ENCODE measurements at places on chromosomes 7 and 10.

DNA sequence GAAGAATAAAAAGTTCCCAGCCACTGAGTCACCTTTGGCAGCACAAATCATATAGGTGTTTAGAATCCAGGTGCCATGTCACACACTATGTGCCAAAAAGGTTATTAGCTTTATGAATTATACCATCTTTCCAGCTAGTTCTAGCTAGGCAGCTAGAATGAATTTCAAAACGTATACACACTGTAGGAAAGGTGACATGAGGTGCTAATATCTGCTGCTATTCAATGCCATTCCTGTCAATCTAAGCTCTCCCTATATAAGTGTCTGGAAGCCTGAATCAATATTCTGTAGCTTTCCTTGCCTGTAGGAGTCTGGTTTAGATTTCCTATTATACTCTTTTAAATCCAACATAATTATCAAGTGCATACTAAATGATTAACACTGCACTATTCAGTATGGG lies 868.6 kb downstream of the GATA3 start:
- no peak for DNase-seq

DNA sequence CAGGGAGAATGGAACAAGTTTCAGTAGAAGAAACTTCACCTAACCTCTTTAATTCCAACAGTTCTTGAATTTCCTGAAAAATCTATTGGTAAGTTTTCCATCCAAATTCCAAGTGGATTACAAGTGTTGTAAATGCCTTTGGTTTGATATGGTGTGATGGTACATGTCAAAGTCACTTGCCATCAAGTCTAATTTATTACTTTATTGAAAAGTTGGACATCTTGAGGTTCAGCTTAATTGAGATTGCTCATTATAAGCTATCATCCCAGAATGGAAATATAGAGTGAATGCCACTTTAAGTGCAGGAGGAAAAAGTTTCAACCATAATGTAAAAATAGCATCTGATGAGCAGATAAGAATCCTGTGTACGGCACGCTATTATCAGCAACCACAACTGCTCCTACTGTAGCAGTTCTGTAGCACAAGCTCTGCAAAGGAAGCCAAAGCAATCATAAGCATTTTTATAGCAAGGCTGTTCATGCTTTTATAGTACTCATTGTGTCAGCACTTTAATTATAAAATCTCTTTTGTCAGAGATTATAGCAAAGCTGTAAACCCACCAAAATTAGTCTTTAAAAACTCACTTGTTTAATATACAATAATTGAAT lies 991.8 kb upstream of the PHF14 start:
- no peak for DNase-seq

DNA sequence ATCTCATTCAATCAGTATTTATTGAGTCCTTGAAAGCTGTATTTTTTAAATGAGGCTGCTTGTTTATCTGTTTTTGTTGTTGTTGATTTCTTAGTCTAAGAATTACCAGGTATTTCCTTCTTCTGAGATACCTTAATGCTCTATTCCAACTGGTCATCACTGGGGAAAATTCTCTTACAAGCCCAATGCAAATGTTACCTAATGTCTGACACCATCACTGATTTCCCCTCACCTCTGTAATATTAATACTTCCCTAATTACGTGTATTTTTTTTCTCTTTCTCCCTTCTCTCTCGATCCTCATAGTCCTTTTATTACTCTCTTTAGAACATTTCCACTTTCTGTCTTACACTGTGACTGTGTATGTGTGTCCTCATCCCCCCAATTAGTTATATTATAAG lies 13.9 kb downstream of the HDAC9 start:
- DNase-seq, result no peak

GRCh38 chr10:1425879-1426278 lies 311.4 kb downstream of the ADARB2 start:
- no peak for DNase-seq

DNA sequence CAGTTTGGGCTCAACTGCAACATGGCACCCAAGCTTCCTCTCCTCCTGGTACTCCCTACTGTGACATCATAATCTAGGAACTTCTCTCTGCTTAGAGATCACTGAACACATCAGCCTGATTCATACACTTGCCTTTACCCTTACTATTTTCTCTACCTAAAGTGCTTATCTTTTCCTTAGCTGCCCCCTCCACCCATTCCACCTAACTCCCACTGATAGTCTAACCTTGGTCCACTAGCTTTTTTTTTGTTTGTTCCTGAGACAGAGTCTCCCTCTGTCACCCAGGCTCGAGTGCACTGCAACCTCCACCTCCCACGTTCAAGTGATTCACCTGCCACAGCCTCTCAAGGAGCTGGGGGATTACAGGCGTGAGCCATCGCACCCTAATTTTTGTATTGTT lies 15.9 kb downstream of the CUL2 start:
- DNase-seq, result no peak

- DNase-seq, result no peak
These were observed 11.3 kb upstream of the CTBP2 start for GRCh38 chr10:125171402-125172306.

GRCh38 chr7:95871075-95871848 lies 98.9 kb downstream of the DYNC1I1 start:
- DNase-seq, result no peak

DNA sequence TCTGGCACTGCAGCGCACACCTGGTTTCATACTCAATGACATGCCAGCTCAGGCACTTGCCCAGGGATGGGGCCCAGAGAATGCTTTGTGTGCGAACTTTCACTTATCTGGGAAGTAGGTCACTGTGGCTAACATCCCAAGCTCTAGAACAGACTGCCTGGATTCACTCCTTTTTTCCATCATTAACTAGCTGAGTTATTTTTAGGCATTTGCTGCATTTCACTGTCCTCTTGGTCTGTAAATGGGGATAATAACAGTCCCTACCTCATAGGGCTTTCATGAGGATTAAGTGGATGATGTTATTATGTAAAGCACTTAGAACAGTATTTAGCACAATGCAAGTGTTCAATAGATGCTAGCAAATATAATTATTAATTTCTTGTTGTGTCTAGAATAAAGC lies 98.7 kb upstream of the DOCK1 start:
- no peak for DNase-seq

GRCh38 chr7:134513169-134513752 lies 14.1 kb upstream of the AKR1B10 start:
- no peak for DNase-seq

GRCh38 chr10:7329219-7329618 lies 81.6 kb downstream of the SFMBT2 start:
- no peak for DNase-seq

DNA sequence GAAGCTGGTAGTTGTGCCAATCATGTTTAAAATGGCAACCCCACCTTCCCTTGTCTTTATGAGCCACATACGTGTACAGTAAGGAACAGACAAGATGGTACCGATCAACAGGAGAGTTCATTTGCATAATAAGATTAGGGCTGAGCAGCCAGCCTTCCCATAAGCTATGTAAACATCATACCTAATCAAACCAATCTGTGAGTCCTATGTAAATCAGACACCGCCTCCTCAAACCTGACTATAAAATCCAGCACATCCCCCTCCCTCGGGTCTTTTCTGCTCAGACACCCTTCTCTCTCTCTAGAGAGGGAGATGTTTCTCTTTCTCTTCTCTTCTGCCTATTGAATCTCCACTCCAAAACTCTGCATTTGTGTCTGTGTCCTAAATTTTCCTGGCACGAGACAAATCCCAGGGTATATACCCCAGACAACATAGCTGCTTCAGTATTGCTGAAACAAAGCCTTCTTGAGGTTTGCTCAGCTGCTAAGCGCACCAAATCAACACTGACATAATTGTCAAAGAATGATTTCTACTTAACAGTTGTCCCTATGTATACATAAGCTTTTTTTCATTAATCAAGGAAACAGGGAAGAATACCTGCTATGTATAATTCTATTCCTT lies 279.2 kb downstream of the THSD7A start:
- no peak for DNase-seq

- DNase-seq, result no peak
These were observed 54.7 kb upstream of the TNS3 start for GRCh38 chr7:47636433-47637175.

- peak; percentile 10 for DNase-seq
These were observed 624 bp upstream of the ZNF783 start for GRCh38 chr7:149261316-149261828.

DNA sequence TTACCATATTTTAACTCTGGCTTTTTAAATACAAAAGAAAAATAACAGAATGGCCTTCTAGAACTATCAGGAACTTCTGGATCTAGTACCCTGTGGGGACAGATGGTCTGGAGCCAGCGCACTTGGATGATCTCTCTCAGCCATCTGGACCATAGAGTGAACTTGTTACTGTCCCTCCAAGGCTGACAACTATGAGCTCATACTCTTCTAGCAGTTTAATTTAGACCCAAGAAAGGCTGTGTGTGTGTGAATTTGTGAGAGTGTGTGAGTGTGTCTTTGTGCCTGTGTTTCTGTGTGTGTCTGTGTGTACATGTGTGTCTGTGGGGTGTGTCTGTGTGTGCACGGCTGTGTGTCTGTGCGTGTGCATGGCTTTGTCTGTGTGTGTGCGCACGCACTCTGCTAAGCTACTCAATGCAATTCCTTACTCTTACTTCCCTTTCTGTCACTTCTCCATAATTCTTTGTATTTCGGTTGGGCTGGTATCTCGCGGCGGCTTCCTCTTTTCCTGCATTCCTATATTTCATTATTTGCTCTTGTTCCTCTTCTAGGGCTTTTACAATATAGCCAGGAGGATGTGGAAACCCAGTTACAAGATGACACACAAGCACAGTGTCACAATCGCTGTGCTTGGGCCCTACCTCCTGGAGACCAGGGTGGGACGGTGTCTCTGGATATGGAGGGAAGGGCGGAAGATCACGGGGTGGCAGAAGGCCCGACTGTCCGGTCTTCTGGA lies 51.9 kb downstream of the IKZF1 start:
- no peak for DNase-seq

GRCh38 chr7:101792051-101792681 lies 25.3 kb upstream of the CUX1 start:
- no peak for DNase-seq

- DNase-seq, result no peak
These were observed 597 bp downstream of the ZNF277 start for GRCh38 chr7:112206991-112207592.

GRCh38 chr7:69778138-69778537 lies 179.9 kb downstream of the AUTS2 start:
- no peak for DNase-seq

- DNase-seq, result no peak
These were observed 233.1 kb downstream of the PLXNA4 start for GRCh38 chr7:132343199-132343598.

DNA sequence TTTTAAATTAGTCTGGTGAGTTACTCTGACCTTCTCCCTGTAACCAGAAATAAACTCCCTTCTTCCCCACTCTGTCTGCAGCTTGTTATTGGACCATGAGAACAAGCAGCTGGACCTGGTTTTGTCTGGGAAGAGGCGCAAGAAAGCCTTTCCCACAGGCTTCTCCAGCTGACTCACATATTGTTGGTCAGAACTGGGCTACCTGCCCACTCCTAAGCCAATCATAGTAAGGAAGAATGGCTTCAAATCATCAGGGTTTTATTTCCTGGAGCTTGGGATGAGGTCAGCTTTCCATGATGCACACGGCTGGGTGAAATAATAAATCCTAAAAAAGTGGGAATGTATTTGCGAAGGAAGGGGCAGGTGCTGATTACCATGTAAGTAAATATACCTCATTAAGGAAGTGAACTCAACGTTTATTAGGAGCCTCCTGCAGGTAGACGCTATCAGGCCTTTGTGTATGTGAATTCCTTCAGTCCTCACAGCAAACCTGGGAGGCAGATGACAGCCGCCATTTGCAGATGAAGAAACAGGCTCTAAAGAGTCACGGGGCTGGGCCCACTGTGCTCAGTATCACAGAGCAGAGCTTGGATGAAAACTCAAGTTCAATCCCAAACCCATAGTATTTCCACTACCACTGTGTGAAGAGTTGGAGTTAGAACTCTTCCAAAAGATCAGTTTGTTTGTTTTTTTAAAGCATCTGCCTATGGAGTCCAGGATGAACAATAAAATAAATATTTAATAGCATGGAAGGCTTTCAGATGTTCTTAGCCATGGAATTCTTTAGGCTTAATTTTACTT lies 32.8 kb downstream of the IL15RA start:
- DNase-seq, result no peak

GRCh38 chr10:102421507-102421756 lies 796 bp downstream of the FBXL15 start:
- no peak for DNase-seq

DNA sequence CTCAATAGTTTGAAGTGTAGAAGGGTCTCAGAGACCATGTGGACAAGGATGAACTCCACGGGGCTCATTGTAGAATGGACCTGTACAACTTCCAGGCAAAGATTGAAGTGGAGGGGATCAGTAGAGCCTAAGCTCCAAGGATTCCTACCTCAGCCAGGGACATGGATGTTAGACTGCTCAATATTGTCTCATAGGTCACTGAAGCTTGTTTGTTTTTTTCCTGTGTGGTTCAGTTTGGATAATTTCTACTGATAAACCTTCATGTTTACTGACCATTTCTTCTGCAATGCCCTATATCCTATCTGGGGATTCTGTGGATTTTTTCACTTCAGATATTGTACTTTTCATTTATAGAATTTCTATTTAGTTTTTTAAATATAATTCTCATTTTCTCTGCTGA lies 8.9 kb downstream of the DYDC2 start:
- no peak for DNase-seq
